ENCODE measurements at places on chromosomes 3 and 15.
A peak's percentile ranks its signal among the peaks of the same experiment; 100 is the strongest.

GRCh38 chr3:52380023-52380422 is 63.9 kb downstream of the DNAH1 start:
- DNase-seq = no peak

GRCh38 chr15:65981837-65982626 is 112.7 kb downstream of the RAB11A start:
- DNase-seq = no peak

DNA sequence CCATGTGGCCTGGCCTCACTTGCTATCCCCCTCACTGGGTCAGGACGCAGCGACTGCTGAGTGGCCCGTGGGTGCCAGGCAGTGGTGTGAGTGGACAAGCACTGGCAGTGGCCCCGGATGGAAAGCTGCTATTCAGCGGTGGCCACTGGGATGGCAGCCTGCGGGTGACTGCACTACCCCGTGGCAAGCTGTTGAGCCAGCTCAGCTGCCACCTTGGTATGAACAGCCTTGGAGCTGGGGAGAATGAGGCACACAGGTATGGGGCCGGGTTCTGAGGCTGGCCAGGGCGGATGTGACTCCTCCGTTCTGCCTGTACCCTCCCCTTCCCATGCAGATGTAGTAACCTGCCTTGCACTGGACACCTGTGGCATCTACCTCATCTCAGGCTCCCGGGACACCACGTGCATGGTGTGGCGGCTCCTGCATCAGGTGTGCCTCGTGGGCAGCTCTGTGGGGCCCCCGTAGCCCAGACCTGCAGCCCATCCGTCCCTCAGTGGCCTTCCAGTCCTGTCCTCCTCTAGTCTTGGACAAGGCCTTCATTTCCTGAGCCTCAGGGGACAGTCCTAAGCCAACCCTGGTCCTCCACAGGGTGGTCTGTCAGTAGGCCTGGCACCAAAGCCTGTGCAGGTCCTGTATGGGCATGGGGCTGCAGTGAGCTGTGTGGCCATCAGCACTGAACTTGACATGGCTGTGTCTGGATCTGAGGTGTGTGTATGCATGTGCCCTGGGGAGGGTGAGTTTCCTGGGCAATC is 28.2 kb downstream of the NBEAL2 start:
- DNase-seq = no peak

DNA sequence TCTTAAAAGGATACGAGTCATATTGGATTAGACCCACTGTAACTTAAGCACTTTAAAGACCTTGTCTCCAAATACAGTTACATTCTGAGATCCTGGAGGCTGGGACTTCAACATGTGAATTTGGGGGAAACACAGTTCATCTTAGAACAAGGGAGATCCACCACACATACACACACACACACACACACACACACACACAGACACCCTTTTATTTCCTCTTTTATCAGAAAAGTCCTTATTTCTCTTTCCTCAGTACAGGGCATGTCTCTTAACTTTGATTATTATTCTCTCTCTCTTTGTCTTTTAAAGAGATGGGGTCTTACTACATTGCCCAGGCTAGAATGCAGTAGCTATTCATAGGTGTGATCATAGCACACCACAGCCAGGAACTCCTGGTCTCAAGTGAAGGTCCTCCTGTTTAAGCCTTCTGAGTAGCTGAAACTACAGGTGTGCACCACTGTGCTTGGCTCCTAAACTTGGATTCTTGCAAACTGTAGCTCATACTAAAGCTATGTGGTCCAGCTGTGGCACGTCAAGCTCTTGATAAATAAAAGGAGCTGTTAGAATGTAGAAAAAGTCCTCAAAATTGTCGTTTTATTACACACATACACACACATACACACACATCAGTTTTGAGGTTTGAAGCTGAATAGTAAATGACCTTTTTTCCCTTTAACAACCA is 7.4 kb downstream of the GOLM2 start:
- DNase-seq = peak; percentile 17

DNA sequence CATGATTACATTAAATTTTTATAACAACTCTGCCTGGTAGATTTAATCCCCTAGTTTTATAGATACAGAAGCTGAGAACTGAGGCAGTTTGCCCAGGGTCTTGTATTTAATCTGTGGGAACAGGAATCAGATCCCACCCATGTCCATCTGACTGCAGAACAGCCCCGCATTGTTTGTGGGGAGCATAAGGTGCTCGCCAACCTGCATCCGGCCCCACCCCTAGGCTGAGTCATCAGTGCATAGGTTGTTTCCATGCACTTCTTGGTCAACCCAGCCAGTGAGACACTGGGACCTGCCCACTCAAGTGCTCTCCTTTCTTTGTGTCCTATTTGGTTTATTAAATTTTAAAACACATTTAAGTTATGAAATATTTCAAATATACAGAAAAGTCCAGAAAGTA is 266.2 kb downstream of the OPA1 start:
- DNase-seq = no peak

DNA sequence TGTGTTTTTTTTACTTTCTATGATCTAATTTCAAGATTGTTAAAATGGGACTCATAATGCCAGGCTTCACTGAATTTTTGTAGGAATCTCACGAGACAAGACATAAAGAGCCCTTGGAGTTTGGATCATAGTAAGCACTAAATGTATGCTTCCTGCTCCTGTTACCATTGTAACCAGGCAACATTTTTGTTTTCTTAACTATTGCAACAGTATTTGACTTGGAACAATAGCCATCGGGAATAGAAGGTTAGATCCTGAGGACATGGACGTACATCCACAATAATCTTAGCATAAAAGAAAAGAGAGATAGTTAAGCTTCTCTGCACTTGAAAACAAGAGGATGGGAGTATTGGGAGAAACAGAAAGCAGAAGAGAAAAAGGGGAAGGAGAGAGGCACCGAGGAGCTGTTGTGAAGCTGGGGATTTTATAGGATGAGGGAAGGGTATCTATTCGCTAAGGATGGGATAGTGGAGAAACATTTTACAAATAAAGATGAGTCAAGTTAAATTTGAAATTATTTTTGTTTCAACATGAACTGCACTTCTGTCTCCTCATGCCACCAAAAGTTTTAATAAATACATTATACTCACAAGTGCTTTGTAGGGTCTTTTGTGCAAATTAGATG is 131.4 kb downstream of the TMCO5A start:
- no peak for DNase-seq

GRCh38 chr3:55724407-55724784 is 237.3 kb upstream of the WNT5A start:
- DNase-seq = no peak

- peak; percentile 22 for DNase-seq
Measured at GRCh38 chr3:57068437-57069089, 8.1 kb downstream of the SPATA12 start.

DNA sequence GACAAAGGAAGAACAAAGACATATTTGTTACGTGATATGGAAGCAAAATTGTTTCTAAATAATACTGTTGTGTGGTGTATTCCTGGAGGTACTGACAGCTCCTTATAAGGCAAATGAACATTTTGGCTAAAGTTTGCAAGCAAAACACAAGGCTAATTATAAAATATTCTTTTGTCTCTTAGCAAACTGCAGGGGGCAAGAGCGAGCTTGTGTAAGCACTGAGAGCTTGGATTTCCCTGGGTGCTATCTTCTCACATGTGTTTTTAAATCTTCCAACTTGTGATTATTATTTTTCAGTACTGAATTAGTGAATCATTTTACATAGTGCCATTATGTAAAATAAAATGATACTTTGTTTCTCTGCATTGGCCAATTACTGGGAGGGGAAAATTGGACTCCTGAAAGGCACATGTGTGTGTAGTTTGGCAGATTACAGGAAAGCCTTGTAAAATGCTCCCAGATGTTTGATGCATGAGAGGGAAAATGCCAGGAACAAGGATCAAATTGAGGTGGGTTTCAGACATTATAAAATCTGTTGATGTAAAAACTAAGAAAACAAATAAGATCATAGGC is 611.5 kb downstream of the AGBL1 start:
- DNase-seq = peak; percentile 29

DNA sequence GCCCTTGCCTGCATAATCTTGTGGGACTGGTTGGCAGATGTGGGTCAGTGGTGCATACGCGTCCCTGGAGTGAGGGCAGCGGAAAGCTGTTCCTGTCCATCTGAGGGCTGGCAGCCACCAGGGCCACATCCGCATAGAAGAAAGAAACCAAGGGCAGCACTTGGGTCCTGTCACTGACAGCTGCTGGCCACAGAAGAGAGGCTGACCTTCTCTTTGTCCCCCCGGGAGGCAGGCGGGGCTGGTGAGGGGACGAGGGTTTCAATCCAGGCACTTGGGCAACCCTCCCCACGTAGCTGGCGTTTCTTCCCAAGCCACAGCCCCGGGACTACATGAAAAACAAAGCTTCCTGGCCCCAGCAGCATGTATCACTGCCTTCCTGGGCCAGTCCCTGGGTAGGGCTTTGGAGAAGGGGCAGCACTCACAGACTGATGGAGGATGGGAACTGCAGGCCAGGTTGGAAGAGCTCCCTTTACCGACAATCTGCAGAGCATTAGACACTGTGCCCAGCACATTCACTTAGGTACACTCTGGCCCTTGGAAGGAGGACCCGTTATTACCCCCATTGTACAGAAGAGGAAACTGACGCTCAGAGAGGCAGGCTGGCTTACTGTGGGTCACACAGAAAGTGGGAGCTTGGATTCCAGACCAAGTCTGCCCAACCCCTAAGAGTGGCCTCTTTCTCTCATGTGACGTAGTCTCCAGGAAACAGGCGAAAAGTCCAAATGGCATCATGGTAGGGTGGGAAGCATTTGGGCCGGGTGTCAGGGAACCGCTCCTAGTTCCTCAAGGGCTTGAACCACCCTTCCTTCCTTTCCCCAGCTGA is 78.8 kb upstream of the SLC6A6 start:
- DNase-seq = no peak

DNA sequence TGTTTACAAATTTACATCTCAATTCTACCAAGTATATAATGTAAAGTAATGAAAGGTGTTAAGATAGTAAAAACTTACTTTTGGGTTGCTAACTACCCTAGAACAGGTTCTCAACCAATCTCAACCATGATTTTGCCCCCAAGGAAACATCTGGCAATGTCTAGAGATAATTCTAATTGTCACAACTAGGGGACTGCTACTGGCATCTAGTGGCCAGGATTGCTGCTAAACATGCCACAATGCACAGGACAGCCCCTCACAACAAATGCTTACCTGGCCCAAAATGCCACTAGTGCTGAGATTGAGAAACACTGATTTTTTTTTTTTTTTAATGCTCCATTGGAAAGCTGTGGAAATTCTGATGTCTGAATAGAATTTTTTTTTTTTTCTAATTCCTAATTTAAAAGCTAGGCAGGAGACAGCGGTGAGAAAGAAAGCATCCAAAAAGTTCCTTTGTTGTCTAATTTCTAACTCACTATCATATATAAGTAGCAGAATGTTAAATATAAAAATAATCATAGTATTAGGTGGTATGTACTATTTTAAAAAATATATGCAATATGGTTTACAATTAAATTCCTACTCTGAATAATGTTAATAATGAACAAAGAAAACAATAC is 81.5 kb downstream of the TJP1 start:
- DNase-seq = no peak

DNA sequence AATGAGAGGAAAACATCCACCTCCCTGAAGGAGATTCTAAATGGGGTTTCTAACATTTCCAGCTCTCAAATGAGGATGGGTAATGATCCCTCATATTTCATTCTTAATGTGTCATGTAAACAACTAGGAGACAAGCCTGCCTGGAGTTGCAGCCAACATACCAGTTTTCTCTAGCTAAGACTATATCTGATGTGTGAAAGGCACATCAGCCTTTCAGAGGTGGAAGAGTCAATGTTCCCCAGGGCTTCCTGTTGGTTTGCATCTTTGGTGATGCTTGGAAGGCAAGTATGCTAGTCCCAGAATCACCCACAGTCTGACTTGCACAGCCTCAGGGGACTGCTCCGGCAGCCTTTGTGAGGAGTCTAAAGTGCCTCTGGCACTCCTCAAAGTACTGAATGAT is 921.2 kb downstream of the SQOR start:
- DNase-seq = no peak

DNA sequence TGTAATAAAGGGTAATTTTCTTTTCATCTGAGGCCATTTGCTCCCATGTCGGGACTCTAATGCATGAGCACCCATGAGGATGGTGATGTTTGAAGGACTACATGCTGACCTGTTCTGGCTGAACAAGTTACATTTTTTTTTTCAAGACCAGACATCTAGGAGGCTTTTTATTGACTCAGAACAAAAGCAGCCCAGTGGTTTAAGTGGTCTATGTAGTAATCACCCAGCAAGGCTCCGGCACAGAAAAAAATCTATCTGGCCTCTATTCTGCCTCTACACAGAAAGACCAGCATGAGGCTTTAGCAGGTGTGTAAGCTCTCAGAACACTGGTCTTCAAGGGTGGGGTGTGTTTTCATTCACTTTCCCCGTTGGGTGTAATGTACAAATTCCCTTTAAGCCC is 95.1 kb upstream of the ZBED2 start:
- DNase-seq = no peak

DNA sequence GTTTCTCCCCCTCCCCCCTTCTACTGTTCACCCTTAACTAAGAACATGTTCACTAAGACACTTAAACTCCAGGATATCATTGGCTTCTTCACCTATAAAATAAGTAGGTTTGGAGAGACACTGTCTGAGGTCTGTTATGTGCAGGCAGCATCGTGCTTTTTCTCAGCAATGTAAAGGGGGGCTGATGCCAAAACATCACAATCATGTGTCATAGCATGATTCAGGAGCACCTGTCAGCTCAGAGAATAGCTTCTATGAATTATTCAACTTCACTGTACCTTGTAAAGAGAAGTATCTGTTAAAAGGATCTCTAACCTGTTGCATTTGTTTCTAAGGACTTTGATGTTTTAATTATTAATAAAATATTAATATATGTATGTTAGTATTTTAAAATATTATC is 211.4 kb upstream of the EPHA3 start:
- no peak for DNase-seq

GRCh38 chr15:66901336-66902100 is 163.9 kb upstream of the SMAD3 start:
- DNase-seq = peak; percentile 58

DNA sequence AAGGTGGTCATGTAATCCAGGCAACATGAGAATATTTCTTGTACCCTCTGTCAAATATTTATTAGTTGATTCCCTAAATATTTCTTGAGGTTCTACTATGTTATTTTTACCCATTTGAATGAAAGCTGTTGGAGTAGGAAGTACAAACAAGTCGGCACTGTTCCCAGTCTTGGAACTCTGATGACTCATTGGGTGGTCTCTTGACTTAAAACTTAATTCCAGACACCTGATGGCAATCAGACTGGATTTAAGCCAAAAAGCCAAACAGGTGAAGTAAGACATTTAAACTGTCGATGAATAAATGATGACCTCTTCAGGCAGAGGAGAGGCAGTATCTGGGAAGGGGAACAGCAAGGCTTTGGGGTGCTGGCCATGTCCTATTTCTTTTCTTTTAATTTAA is 22.8 kb downstream of the C2CD4A start:
- no peak for DNase-seq

- peak; percentile 95 for DNase-seq
Measured at GRCh38 chr15:55742927-55743728, at the start of gene PRTG. TSS of gene PRTG (minus strand) at chr15:55743152. CDS start at chr15:55742931, 221 bp downstream.

GRCh38 chr3:196634224-196634623 is 5.3 kb upstream of the NRROS start:
- no peak for DNase-seq

GRCh38 chr3:71124048-71124447 is 459.5 kb downstream of the FOXP1 start:
- DNase-seq = no peak

GRCh38 chr15:26712335-26712734 is 60.5 kb downstream of the GABRB3 start:
- DNase-seq = no peak
